ENCODE measurements at places on chromosomes 7 and 10.

DNA sequence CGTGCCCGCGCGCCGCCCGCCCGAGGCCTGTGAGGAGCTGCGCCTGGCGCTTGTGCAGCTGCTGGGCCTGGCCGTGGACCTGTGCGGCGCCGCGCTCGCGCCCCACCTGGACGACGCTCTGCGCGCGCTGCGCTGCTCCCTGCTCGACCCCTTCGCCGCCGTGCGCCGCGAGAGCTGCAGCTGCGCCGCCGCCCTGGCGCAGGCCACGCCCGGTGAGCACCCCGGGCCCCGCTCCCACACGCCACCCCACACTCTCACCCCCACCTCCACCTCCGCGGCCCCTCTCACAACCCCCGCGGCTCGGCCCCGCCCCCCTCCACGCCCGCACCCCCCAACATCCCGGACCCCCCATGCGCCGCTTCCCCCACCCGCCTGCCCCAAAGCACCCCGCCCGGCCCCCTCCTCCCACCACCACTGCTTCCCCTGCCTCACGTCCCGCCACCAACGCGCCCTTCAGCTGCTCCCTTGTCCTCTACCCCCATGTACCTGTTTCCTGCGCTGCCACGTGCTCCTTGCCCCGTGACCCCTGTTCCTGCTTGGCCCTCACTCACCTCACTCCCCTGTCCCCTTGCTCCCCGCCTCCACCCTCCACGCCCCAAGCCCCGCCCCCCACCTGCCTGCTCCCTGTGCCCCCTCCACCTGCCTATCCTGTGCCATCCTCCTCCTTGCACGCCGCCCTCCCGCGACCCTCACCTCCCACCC, at the start of gene PRKAR1B:
Gene PRKAR1B (minus strand): TSS at position 178 of the 702 bp plus-strand sequence. CDS start 15,776 bp downstream, outside the sequence.
- peak; percentile 47 for DNase-seq

- no peak for DNase-seq
Measured at GRCh38 chr10:3720228-3721019, 64.6 kb downstream of the KLF6 start.

GRCh38 chr10:70779088-70779487, 6.1 kb downstream of the TBATA start:
- no peak for DNase-seq

- DNase-seq: no peak
Measured at GRCh38 chr7:4800926-4801838, 25.8 kb downstream of the AP5Z1 start.

DNA sequence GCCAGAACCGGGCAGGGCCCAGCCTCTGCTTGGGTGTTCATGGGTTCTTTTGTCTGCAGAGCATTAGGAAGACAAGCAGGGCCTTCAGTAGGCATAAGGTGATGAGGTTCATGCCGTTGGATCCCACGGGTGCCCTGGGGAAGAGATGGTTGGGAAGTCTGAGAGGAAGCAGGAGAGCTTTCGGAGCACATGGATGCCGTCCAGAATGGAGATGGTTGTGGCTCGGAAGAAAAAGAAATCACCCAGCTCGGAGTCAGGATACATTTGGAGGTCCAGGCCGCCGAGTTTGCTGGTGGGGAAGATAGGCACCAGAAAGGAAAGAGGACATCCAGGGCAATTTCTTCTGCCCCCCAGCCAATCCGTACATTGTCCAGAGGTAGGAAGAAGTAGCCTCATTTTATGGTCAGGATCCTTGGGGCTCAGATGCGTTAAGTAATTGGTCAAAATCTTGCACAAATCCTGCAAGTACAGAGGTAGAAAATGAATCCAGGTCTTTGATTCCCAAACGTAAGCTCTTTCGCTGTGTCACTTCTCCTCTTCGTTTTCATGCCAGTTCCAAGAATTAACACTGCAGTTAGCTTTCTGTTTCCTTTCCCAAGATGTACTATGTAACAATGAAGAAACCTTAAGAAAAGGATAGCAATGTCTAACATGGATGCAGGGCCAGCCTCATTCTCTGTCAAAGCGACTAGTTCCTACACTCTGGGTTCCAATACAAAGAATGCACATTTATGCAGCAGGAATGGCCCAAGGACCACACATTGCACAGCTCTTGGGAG, 147.8 kb upstream of the KLF6 start:
- no peak for DNase-seq

DNA sequence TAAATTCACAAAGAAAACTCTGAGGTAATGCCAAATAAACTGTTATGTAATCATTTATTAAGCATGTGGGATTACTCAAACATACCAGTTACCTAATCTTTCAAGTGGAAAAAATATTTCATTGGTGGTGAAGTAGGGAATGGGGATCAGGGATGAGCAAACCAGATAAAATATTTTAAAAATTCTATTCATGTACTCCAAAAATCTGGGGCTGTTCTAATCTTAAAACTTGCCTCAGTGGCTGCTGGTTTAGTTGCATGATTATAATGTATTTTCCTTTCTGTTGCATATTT, 19.5 kb downstream of the LMOD2 start:
- no peak for DNase-seq

GRCh38 chr7:130379532-130379920, 768 bp upstream of the CPA1 start:
- DNase-seq: no peak

- DNase-seq: no peak
Measured at GRCh38 chr7:39919646-39920045, 30.4 kb upstream of the CDK13 start.

DNA sequence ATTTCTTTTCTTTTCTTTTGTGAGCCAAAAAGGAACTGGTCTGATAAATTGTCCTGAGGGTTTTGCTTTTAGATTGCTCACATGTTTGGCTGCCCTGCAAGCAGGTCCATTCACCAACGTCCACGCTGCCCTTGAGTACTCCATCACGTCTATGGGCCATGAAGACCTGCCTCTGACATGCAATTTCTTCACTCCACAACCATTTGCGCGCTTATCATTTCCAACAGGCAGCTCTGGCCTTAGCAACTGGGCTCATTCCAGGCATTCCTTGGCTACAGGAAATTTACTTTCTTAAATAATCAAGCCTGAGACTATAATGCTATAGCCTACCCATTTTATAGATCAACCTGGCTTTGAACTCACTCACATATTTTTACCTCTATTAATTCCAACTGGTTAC, 408.3 kb upstream of the C7orf33 start:
- DNase-seq: no peak

DNA sequence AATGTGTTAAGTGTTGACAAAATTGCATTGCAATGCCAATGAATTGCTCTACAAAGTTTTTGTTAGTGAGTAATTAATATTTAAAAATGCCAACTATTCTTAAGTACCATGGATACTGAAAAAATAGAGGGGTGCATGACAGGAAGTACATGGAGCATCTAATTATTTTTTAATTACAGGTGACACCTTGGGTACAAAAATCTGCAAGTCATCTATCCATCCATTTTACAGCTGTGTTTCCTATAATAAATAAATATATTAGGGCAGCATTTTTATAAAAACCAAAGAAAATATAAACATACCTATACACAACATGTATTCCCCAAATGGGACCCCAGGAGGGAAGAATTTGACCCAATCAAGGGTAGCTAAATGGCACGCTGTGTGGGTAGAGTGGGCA, 304.6 kb downstream of the XPNPEP1 start:
- DNase-seq: no peak

DNA sequence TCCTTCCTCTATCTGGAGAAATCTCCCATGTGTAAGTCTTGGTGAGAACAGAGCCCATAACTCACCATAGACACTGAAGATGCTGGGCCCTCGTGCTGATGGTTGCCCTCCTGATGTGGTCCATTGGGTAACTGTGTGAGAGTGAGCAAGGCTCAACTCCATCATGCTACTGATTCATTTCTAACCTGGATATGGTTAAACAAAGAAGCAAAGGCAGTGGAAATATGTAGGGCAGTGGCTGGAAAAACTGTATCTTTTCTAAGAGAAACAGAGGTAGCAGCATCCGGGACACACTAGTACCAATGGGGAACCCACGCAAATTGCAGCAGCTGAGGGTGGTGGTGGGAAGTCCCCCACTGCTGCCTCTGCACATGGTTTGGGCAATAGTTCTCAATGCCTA, 221.7 kb downstream of the KLF6 start:
- peak; percentile 20 for DNase-seq

- DNase-seq: no peak
Measured at GRCh38 chr7:15306296-15306695, 255.5 kb downstream of the AGMO start.

DNA sequence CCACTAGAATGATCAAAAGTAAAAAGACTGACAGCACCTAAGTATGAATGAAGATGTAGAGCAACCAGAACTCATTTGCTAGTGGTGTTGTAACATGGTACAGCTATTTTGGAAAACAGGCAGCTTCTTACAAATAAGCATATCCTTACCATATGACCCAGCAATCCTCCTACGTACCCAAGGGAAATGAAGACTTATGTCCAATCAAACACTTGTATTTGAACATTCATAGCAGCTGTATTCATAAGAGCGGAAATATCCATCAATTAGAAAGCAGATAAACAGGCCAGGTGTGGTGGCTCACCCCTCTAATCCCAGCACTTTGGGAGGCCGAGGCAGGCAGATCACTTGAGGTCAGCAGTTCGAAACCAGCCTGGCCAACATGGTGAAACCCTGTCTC, 53.0 kb downstream of the KLRG2 start:
- DNase-seq: no peak

GRCh38 chr10:93820434-93820833, 62.7 kb downstream of the LGI1 start:
- DNase-seq: no peak

DNA sequence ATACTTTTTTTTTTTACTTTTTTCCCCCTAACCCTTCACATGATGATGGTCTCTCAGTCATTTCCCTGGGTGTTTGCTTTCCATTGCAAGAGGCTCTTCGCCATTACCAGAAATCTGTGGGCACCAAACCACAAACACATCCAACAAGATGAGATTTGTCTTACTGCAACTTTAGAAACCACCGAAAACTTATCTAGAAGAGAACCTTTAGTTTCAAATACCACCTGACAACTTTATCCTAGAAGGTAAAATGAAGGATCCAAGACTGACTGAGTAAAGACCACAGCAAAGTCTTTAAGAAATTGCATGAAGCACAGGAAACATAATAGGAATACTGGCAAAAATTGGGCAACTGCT, 363.3 kb upstream of the MBL2 start:
- no peak for DNase-seq

GRCh38 chr10:49104323-49104722, 11.0 kb downstream of the VSTM4 start:
- DNase-seq: no peak

- DNase-seq: no peak
Measured at GRCh38 chr10:11931038-11931437, 107.9 kb downstream of the PROSER2 start.

GRCh38 chr7:72101444-72101843, 310.7 kb downstream of the CALN1 start:
- no peak for DNase-seq

DNA sequence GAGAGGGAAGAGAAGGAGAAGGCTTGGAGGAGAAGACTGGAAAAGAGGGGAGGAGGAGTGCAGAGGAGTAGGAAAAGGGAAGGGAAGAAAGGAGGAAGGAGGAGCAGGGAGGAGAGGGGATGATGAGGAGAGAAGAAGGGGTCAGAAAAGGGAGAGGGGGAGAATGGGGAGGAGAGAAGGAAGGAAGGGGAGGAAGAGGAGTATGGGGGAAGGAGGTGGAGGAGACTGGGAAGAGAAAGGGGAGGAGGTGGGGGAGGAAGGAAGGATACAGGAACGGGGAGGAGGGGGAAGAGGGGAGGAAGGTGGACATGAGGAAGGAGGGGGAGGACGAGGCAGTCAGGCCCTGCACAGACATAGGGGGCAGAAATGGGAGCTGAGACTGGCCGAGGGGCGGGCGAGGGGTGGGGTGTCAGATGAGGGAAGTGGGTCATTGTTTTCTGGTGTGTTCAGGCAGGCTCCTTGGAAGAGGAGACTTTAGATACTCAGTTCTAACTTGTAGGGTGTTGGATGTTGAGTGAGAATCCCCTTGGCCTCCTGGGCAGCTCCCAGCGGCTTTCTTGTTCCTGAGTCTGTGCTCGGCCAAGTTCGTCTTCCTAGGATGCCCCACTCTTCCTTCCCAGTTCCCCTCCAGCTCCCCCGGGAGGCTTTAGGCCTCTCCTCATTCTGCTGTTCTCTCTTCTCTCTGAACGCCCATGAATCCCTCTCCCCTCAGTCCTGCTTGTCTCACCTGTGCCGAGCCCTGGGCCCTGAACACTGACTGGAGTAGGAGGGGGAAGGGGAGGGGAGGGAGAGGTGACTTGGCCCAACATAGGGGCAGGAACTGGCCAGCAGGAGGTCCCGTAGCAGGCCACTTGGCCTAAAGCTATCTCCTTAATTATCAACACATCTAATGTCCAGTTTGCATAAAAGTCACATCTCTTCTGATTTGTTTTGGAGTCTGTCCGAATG, 12.8 kb upstream of the CRHR2 start:
- no peak for DNase-seq

DNA sequence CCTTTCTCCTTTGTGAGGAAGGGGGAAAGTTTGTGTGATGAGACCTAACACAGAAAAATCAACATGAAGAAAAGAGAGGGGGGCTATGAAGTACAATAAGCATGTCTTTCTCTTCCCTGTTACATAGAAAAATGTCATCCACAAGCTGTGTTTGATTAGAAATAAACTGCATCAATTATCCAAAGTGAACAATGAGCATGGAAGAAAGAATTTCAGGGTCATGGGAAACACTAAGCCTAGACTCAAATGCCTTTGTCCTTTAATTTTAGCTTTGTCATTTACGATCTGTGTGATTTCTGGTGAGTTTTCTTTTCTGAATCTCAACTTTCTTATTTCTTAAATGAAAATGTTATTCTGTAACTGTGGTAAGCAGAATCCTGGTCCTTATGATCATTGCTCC, 121.0 kb downstream of the GNAI1 start:
- no peak for DNase-seq

All from activated CD4-positive, alpha-beta T cell treated with anti-CD3 and anti-CD28 coated beads for 4 hours (primary cell).